ENCODE measurements at places on chromosomes 5 and 9.

DNA sequence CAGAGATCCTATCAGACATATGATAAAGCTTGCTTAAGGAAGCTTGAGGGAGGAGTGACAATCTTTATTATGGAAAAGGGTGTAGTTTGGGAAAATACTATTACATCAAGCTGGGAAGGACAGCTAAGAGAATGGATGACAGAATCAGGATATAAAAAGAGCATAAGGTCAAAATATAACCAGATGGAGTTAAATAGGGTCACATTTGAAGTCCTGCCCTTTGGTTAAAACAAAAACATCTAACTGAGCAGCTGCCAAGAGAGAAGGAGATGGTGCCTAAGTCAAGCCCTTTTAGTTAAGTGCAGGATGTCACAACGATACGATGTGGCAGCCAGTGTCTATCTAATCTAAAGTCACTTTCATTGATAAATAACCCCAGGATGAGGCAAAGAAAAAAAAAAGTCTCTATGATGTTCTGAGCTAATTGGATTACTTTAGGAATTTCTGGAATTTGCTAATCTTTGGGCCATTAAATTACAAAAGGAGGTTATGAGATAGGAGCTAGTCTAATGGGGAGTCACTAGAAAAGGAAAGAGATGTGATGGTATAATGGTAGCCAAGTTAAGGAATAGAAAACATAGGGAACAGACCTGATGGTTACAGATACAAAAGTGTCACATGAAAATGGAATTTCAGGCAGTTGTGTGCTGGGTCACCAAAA is 365.2 kb downstream of the PDE4D start:
- DNase-seq: no peak

DNA sequence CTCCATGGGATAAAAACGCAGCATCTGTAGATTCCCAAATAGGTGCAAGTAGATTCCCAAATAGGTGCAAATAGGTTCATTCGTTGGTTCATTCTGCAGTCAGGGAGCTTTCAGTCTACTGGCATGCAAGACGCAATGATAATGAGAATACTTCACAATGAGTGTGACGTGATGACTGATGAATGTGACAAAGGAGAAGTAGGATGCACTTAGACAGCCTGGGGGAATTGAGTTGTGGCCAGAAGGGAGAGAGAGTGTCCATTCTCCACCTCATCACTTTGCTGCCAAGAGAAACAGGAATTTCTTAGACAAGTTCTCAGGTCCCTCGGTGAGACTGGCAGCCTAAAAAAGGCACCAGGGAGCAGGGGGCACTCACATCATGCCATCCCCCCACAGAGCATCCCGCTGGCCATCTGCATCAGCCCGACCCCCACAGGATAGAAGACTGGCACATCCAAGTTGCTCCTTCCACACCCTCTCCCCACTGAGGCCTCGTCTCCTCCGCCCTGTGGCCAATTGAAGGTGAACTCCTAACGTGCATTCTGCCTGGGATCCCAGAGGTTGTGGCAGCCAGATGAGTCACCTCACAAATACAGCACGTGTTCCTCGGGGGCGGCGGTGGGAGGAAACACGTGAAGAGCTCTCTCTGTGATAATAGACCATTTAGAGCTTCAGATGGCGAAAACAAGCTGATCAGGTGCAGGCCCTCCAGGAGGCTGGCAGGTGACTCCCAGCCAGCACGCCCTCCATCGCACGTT is 19.9 kb upstream of the KCNIP1 start:
- DNase-seq: no peak

GRCh38 chr5:76696251-76696650 is 19.7 kb upstream of the F2R start:
- DNase-seq: no peak

DNA sequence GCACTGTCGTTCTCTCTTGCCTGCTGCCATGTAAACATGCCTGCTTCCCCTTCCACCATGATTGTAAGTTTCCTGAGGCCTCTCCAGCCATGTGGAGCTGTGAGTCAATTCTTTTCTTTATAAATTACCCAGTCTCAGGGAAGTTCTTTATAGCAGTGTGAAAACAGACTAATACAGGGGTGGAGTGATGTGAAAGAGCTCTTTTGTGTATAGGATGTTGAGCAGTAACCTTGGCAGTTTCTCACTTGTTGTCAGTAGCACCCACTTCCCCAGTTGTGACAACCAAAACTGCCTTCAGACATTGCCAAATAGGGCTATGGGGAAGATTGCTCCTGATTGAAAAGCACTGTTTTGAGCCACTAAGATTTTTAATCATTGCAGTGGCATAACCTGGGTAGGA is 552.2 kb upstream of the ZNF462 start:
- no peak for DNase-seq

Measured in GM03348 (cell line).